A549 treated with RU486 at 1 μM for 4 hours (cell line): ENCODE measurements at places on chromosomes 7 and 10. TPM values are rescaled to one million over a fixed set of nuclear protein-coding genes. Genes with fewer than 3 reads are reported as not detected.

Gene AGAP4
- total RNA-seq = 4.5 to 9.4 TPM (median 7.5 TPM) in 5 replicates

Gene MAT1A
- total RNA-seq = 0.09 to 0.22 TPM in 2 of 5 replicates, not detected in the others

Gene HELLS
- 20.9 to 32.7 TPM (median 30.0 TPM) in 5 replicates for total RNA-seq

Gene AGK
- 28.0 to 33.8 TPM (median 29.1 TPM) in 5 replicates for total RNA-seq

Gene CNPY1
- not detected in 5 replicates for total RNA-seq

Gene CALHM1
- total RNA-seq = not detected in 5 replicates

Gene GIMAP7
- not detected in 5 replicates for total RNA-seq

Gene ADCYAP1R1
- 0.05 to 0.12 TPM (median 0.08 TPM) in 3 of 5 replicates, not detected in the others for total RNA-seq

Gene OR2A12
- total RNA-seq = not detected in 5 replicates

Gene MYL7
- 1.2 TPM in 1 of 5 replicates, not detected in the others for total RNA-seq

Gene GIMAP5
- total RNA-seq = not detected in 5 replicates

Gene WNT8B
- 0.08 TPM in 1 of 5 replicates, not detected in the others for total RNA-seq

Gene SAP25
- 0.42 to 0.76 TPM (median 0.55 TPM) in 3 of 5 replicates, not detected in the others for total RNA-seq

Gene PRRT4
- total RNA-seq = 0.17 to 0.81 TPM (median 0.41 TPM) in 5 replicates

Gene PKD1L1
- total RNA-seq = 0.05 to 0.62 TPM (median 0.10 TPM) in 5 replicates

Gene EBF3
- 0.08 to 0.21 TPM (median 0.15 TPM) in 5 replicates for total RNA-seq

Gene CALML3
- total RNA-seq = not detected in 5 replicates

Gene ATOH7
- 0.23 to 0.43 TPM (median 0.23 TPM) in 5 replicates for total RNA-seq

Gene MYL10
- total RNA-seq = not detected in 5 replicates

Gene AGR2
- total RNA-seq = 94.2 to 178 TPM (median 155 TPM) in 5 replicates

Gene CCZ1B
- total RNA-seq = 21.9 to 47.9 TPM (median 25.7 TPM) in 5 replicates

Gene PNLIPRP3
- not detected in 5 replicates for total RNA-seq

Gene MEIG1
- total RNA-seq = 0.69 to 2.5 TPM (median 1.1 TPM) in 5 replicates

Gene PHYHIPL
- total RNA-seq = 0.33 to 0.42 TPM (median 0.38 TPM) in 5 replicates

Gene SGPL1
- total RNA-seq = 23.1 to 34.9 TPM (median 27.8 TPM) in 5 replicates

Gene TFR2
- total RNA-seq = 2.0 to 3.3 TPM (median 3.0 TPM) in 5 replicates

Gene FAM25A
- not detected in 5 replicates for total RNA-seq

Gene PLA2G12B
- not detected in 5 replicates for total RNA-seq

Gene NKX1-2
- 0.03 to 0.05 TPM in 2 of 5 replicates, not detected in the others for total RNA-seq

Gene TMEM176A
- not detected in 5 replicates for total RNA-seq

Gene H2AZ2
- total RNA-seq = 216 to 267 TPM (median 250 TPM) in 5 replicates

Gene TMEM140
- 1.1 to 2.0 TPM (median 1.4 TPM) in 5 replicates for total RNA-seq

Gene OR13A1
- total RNA-seq = not detected in 5 replicates

Gene ZWINT
- total RNA-seq = 82.6 to 106 TPM (median 88.6 TPM) in 5 replicates

Gene PALD1
- 5.0 to 7.9 TPM (median 7.1 TPM) in 5 replicates for total RNA-seq

Gene DENND2A
- 0.22 to 0.45 TPM (median 0.32 TPM) in 5 replicates for total RNA-seq

Gene CAMK2B
- 0.09 to 0.46 TPM (median 0.29 TPM) in 5 replicates for total RNA-seq

Gene LRIT1
- total RNA-seq = not detected in 5 replicates

Gene MYPN
- total RNA-seq = 2.3 to 3.3 TPM (median 2.5 TPM) in 5 replicates

Gene HIBADH
- total RNA-seq = 34.7 to 48.2 TPM (median 43.8 TPM) in 5 replicates

Gene FAM20C
- 27.6 to 39.7 TPM (median 34.7 TPM) in 5 replicates for total RNA-seq

Gene SH2B2
- 1.7 to 3.7 TPM (median 3.3 TPM) in 5 replicates for total RNA-seq

Gene MNX1
- 4.0 to 6.6 TPM (median 6.3 TPM) in 5 replicates for total RNA-seq

Gene ICA1
- 0.85 to 1.7 TPM (median 1.2 TPM) in 5 replicates for total RNA-seq

Gene SFXN4
- 45.1 to 50.6 TPM (median 49.3 TPM) in 5 replicates for total RNA-seq

Gene MMP21
- total RNA-seq = 0.05 TPM in 1 of 5 replicates, not detected in the others

Gene SFTPA1
- total RNA-seq = not detected in 5 replicates

Gene CPA5
- not detected in 5 replicates for total RNA-seq

Gene AFAP1L2
- 18.1 to 27.0 TPM (median 25.9 TPM) in 5 replicates for total RNA-seq

Gene VAX1
- total RNA-seq = 1.2 to 1.7 TPM (median 1.4 TPM) in 5 replicates

Gene SFXN2
- total RNA-seq = 2.1 to 3.7 TPM (median 2.8 TPM) in 5 replicates

Gene CUX1
- 39.8 to 48.8 TPM (median 44.6 TPM) in 5 replicates for total RNA-seq

Gene POM121C
- total RNA-seq = 32.2 to 44.0 TPM (median 39.2 TPM) in 5 replicates
